ENCODE measurements at places on chromosomes 7 and 10.

DNA sequence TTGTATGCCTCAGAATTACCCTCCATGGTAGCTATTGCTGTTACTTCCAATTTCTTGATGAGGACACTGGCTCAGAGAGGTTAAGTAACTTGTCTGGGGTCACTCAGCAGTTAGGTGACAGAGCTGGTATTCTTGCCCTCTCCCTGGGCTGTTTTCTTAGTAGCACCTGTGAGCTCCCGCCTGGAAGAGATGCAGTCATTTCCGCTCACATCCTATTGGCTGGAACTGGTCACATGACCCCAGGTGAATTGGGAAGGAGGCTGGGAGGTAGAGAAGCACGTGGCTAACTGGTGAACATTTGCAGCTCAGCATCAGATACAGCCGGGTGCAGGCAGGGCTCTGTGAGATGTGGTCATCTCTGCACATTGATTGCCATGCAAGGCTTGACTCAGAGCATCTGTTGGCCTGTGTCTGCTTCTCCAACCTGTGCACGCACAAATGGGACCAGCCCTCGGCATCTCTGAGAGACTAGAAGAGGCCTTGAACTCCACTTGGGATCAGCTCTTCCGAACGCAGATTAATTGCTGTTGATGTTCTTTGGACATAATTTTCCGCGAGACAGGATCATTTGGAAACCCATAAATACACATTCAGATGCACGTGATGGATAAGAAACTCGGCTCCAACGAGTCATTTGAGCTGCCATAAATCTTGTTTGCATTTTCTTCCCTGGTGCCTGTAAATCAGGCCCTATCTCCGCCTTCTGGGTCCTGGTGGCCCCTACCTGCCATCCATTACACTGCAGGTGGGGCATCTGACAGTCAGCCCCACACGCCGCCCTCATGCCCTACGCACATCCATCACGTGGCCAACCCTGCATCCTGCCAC lies 42.8 kb downstream of the MYL10 start:
- no peak for DNase-seq

DNA sequence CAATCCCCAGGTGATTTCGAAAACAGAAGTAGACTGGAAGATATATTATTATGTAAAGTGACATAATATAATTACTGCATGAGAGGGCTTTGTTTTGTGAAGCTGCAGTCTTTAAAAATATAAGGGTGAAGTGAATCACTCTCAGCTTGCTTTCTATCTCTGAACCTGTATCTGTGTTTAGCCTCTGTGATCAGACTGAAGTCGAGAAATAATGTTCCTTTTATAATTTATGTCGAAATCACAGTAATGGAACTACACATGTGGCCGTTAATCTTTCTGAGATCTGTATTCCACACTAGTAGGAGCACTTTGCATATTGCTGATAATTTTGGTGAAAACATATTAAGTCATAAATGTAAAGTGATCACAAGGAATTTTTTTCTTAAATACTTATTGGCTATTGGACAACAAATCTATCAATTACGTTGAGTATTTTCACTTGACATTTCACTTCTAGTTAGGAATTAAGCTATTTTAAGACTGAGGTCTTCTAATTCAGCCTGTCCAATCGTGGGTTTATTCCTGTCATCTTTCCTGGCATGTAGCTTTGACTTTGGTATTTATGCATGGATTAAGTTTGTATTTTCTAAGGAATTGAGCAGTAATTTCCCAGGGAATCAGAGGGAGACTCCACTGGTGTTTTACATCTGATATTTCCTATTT lies 268.2 kb upstream of the POT1 start:
- DNase-seq = no peak

DNA sequence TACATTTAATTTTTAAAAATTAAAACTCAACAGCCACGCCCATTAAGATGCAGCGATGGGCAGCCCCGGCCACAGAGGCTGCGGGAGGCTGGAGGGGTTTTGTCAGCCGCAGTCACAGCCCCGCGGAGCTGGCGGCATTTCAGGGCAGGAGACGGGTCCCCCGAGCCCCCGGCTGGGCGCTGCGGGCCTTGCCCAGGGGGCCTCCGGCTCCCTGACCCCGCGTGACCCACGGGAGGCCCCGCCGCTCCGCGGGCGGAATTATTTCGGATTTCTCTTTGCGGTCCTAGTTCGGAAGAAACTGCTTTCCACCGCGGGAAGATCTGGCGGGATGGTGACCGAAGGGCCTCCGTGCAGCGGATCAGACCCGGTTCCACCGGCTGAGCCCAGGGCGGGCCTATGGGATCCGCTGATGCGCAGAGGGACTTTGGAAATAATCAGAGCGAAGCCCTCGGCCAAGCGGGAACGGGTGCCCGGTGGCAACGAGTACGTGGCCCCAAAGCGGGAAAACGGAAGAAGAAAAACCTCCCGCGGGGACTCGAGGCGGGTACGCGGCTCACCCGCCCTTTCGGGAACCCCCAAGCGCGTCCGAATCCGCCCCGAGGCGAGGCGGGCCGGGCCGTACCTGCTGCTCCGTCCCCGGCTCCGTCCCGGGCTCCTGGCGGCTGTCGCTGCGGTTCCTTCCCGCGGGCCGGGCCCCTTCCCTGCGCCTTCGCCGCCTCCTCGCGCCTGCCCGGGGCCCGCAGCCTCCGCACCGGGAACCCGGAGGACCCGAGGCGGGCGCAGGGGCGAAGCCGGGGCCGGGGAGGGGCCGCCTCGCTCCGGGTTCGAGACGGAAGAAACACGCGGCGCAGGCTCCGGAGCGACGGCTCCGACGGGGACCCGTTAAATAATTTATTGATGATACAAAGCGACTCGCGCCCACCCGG lies 1.7 kb downstream of the NKX6-2 start:
- DNase-seq = no peak

- no peak for DNase-seq
Observed at GRCh38 chr10:102764470-102765161, 20.9 kb downstream of the WBP1L start.

DNA sequence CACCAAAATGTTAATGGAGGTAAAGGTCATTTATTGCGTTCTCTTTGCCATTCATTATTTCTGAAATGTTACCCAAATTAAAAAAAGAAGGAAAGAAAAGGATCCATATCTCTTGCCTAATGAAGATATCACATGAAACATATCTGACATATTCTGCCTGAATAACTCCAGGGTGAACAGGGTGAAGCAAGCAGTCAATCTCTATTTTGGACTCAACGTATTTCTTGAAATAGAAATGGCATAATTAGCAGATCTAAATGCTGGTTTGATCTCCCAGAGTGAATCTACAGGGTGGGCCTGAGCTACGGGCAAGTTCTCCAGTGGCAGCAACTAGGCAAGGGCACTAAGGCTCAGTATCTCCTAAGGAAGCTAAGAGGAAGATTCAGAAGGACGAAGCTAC lies 24.0 kb downstream of the MPP7 start:
- DNase-seq = no peak

DNA sequence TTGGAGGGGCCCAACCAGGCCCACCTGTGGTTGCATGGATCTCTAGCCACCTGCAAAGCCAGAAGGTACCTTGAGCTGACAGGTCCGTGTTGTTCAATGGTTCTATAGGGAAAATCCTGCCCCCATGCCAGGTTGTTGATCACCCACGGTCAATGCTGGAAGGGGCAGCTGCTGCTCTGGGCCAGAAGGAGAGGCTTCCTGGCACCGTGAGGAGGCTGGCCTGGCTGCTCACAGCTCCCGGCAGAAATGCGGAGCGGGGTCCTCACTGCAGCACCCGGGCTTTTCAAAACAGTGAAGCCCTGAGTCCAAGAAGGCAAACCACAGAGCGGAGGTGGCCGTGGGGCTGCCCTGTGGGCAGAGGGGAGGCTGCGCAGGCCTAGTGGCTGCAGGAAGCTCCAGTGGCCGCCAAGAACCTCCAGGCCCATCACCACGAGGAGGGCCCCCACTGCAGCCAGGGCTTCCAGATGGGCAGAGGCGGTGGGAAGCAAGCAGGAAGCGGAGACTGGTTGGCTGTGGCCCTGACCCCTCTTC lies 25.0 kb upstream of the GPR146 start:
- DNase-seq = no peak

GRCh38 chr7:136144182-136144581 lies 167.0 kb upstream of the MTPN start:
- DNase-seq = no peak

- DNase-seq = no peak
Observed at GRCh38 chr7:12444785-12445184, 41.1 kb upstream of the VWDE start.

- DNase-seq = no peak
Observed at GRCh38 chr10:22672319-22673090, 41.9 kb downstream of the PIP4K2A start.

- DNase-seq = no peak
Observed at GRCh38 chr10:6729071-6729774, 149.1 kb upstream of the PRKCQ start.

DNA sequence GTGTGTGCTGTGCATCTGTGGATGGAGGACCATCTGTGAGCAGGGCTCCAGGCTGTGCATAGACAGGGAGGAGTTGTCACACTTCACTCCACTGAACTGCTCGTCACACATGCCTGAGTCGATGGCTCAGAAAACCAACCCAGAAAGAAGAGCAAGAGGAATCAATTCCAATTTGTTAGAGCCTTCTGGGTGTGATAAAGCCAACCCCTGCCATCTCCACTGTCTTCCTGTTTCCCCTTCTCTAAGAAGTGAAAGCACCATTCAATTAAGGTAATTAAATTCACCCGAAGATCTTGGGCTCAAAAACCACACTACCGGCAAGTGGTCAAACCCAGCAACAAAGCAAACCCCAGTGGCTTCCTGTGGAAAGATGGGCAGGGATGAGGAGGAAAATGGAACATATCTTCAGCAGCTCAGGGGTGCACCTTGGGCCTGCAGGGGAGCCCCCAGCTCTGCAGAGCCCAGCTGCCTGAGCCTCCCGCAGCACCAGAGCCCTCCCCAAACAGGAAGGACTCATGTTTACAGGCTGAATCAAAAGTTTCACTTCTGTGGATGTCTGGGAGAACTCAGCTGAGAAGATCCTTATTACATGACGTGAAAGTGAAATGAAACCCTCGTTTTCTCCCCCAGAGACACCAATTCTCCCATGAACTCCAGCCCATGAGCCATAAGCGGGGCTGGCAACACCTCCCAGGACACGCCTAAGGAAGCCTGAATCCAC lies 10.9 kb downstream of the C10orf71 start:
- DNase-seq = no peak

- no peak for DNase-seq
Observed at GRCh38 chr10:24318517-24318916, 109.6 kb downstream of the KIAA1217 start.

DNA sequence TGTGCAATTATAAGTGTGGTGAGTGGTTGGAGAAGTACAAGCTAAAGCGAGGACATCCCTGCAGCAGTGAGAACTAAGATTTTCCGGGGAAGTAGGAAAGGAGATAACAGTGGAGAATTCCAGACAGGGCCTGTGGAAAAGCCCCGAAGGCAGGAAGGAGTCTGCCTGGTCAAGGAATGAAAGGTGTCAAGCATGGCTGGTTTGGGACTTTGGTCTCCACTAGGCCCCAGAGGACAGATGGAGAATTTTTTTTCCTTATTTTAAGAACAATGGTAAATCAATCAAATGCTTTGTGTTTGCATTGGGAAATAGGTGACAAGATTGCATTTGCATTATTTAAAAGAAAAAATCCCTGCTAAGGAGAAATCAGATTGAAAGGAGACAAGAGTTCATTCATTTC lies 3.2 kb upstream of the CEP55 start:
- no peak for DNase-seq

DNA sequence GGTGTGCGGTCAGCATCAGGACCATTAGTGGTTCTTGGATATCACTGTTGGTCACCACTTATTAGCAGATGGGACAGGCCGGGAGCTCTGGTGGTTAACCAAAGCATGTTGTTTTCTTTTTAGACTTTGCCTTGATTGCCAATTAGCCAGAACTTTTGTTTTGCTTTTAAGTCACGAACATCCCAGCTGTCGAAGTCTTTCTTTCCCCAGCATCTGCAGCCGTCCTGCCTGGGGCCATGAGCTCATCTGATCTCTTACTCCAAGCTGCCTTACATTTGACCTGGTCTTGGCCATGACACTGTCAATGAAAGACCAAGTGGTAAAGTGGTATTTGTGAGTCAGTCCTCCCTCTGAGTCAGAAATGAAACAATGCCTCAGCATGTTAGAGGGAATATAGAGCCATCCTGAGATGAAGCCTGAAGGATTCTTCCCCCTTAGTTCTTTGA lies 53.9 kb upstream of the CREB5 start:
- DNase-seq = no peak

GRCh38 chr10:15182540-15183207 lies 14.2 kb upstream of the NMT2 start:
- DNase-seq = no peak

GRCh38 chr10:12549297-12549696 lies 199.9 kb downstream of the CAMK1D start:
- DNase-seq = no peak

GRCh38 chr10:80855348-80855971 lies 317.8 kb downstream of the SH2D4B start:
- no peak for DNase-seq

- DNase-seq = no peak
Observed at GRCh38 chr10:88913127-88913526, 33.1 kb downstream of the STAMBPL1 start.

DNA sequence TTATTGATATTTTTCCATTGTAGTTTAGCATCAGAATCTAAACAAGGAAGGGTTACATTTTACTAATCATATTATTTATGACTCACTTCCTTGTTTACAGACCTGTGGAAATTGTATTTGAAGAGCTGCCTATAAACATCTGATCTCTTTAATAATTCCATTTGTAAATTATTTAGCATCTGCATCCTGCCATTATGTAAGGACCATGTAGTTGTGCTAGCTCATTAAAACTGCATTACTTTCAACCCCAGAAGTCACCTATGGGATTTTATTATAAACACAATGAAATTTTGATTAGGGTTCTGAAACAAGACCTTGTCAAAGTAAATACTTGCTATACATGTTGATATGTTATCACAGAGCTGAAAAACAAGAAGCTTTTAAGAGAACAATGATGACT lies 146.8 kb upstream of the SLC26A5 start:
- no peak for DNase-seq

DNA sequence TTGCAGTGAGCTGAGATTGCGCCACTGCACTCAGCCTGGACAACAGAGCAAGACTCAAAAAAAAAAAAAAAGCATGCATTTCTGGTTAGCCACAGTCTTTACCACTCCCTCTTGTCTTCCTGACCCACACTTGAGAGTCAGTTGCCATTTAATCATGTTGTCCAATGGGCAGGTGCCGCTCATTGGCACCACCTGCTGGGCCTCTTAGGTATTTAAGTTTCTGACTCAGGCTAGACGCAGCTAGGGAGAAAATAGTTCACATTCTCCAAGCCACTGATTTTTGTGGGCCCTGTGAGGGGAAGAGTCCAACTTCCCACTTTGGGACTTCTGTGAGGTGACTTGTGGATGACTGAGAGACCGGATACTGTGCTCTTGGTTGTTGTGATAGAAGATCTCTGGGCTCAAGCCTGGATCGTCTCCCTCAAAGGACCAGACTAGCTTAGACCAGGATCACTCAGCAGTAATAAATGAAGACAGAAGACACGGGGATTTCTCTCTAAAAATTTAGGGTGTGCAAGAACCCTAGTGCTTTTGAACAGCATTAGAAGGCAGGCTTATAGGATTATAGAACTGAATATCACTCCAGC lies 26.8 kb upstream of the SORCS3 start:
- peak; percentile 14 for DNase-seq

Data from activated CD4-positive, alpha-beta T cell treated with anti-CD3 and anti-CD28 coated beads for 24 hours (primary cell).